ENCODE measurements at places on chromosomes 16 and 17.

DNA sequence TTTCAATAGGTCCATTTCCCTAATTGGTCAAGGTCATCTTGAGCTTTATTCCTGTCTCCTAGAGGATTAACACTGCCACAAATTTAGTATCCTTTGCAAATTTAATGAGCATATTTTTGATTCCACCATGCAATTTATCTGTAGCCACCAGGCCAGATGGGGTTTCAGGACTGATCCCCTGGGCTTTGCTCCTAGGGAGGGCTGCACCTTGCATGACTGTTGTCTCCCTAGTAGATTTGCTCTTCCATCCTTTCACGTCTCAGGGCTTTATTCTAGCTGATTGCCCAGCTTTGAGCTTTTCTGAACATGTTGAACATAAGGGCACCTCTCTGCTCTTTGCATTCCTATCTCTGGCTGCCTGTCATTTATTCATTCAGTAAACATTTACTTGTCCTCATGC lies 7.7 kb upstream of the KCNH6 start:
- DNase-seq: no peak

GRCh38 chr17:44381810-44382305 lies 7.6 kb downstream of the ITGA2B start:
- no peak for DNase-seq

DNA sequence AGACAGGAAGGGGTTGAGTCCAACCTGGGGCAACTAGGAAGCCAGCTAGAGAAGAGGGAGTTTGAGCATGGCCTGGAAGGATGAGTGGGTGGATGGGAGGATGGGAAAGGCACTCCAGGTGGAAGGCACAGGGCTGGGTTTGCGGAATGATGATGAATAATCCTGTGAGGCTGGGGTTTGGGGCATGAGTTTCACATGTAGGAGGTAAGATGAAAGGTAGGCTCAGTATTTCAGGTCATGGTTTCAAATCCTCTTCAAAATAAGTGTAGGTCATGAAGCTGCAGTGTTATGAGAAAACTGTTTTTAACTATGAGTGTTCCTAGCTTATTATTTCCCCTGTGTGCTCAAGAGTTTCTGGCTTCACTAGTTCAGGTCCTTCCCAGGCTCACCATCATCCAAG lies 130.3 kb downstream of the SKAP1 start:
- no peak for DNase-seq

DNA sequence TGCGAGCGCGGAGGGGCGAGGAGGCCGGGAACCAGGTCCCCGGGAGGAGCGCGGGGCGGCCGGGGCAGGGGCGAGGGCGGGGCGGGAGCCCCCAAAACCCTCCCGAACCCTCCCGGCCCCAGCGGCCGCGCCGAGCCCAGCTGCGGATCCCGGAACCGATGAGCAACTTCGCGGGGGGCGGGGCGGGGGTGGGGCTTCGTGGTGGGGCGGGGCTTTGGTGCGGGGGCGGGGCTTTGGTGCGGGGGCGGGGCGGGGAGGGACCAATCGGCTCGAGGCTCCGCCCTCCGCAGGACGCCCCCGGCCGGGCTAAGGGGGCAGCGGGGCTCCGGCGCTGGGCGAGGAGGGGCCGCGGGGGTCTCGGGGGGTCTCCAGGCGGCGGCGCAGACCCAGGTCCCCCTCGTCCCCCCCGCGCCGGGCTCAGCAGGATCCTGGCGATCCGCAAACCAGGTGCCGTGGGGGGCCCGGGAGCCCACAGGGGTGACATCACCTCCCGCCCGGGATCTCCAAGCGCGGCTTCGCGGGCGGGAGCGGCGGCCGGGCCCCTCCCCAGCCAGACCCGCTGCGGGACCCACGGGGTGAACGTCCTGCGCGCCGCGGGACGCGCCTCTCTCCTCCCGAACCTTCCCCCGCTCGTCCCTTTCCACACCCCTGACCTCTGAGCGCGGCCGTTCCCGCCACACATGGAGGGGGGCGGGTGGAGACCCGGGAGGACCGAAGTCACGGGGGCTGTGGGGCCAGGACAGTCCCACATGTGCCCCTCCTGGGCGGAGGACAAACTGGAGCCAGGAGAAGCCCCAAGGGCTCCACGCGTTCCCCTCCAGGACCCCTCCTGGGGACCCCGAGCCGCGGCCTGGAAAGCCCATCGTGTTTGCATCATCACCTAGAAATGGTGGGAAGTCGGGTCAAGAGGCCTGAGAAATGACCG lies at the start of gene ABR:
ABR (minus strand) TSS at position 164 of the 925 bp plus-strand sequence. CDS start 254 bp downstream, outside the sequence.
- DNase-seq: no peak

- DNase-seq: no peak
Observed at GRCh38 chr16:15658149-15658548, 8.1 kb downstream of the NDE1 start.

GRCh38 chr17:38584350-38584925 lies 21.3 kb downstream of the SRCIN1 start:
- no peak for DNase-seq

- no peak for DNase-seq
Observed at GRCh38 chr16:80683646-80684045, 120.8 kb downstream of the CDYL2 start.

- DNase-seq: peak; percentile 49
Observed at GRCh38 chr17:73820686-73821448, 176.6 kb upstream of the SDK2 start.

DNA sequence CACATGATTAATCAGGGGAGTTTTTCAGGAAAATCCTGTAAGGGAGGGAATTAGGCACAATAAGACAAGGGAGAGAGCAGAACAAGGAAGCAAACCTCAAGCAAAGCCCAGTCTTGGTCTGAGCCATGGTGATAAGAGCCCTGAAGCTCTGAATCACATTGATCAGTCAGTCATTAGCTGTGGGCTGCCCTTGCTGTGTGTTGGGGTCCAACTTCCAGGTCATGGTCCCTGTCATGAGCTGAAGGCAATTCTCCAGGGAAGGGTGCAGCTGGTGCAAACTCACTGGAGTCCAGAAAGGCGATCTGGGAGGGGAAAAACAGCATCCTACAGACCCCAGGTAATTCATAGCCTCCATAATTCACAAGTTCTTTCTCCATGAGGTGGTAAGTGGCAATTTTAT lies 89.9 kb downstream of the CYLD start:
- DNase-seq: no peak

DNA sequence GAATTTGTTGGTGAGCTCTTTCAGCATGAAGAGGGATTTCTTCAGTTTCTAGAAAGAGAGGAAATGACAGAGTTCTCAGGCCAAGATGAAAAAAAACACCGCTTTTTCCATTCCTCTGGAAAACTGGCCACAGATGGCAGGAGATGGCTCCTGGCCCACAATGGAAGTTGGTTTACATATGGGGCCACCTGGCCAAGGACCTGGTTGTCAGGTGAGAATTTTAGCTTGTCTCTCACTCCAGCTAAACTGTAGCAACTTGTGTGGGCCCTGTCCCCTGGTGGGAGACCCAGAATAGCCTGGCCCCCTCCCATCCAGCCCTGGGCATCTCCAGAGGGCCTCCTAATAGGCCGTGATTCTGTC lies 33.6 kb downstream of the LGALS9 start:
- no peak for DNase-seq

- DNase-seq: no peak
Observed at GRCh38 chr16:77949445-77949844, 72.9 kb upstream of the CLEC3A start.

GRCh38 chr17:71085238-71086033 lies 916.1 kb downstream of the KCNJ2 start:
- no peak for DNase-seq

GRCh38 chr16:58733248-58733670 lies 857 bp downstream of the GOT2 start:
- no peak for DNase-seq

DNA sequence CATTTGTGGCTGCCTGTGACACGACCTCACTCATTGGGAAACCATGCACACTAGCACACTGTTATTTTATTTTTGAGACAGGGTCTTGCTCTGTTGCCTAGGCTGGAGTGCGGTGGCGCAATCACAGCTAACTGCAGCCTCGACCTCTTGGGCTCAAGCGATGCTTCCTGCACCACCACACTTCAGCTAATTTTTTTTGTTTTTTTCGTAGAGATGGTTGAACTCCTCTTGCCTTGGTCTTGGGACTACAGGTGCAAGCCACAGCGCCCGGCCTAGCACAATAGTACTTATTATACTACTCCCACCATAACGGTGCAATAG lies 2.8 kb upstream of the NPTX1 start:
- DNase-seq: no peak

- DNase-seq: no peak
Observed at GRCh38 chr16:72300892-72301291, 128.9 kb upstream of the PMFBP1 start.

GRCh38 chr16:86567701-86568581 lies 1.3 kb downstream of the FOXC2 start:
- DNase-seq: no peak

- DNase-seq: no peak
Observed at GRCh38 chr17:17736205-17737183, 55.2 kb downstream of the RAI1 start.

DNA sequence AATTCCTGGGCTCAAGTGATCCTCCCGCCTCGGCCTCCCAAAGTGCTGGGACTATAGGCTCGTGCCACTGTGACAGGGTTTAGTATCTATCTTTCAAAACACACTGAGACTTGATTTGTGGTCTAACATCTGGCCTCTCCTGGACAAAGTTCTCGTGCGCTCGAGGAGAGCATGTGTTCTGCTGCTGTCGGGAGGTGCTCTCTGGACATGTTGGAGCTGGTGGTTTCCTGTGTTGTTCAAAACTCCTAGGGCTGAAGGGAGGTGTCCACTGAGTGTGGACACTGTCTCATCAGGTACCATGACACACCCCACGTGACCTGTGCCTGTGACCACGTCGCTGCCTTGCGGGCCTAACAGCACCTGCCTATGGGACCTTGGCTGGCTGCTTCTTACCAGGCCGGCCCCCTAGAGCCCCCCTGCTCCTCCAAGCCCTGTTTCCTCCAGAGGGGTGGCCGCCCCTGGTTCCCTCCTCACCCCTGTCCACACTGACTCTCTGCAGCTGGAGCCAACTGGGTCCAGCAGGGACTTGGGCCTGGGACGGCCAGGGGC lies 5.6 kb downstream of the RFNG start:
- DNase-seq: no peak

GRCh38 chr16:80084614-80085013 lies 456.2 kb upstream of the DYNLRB2 start:
- peak; percentile 6 for DNase-seq

Measured in DMS79 treated with DMSO at 0.1 percent for 48 hours (cell line).